ENCODE measurements at places on chromosomes 12 and 14.

- no peak for DNase-seq
Measured at GRCh38 chr12:20808521-20808920, 2.0 kb upstream of the SLCO1B3 start.

- no peak for DNase-seq
Measured at GRCh38 chr14:85054178-85054577, 475.8 kb upstream of the FLRT2 start.

DNA sequence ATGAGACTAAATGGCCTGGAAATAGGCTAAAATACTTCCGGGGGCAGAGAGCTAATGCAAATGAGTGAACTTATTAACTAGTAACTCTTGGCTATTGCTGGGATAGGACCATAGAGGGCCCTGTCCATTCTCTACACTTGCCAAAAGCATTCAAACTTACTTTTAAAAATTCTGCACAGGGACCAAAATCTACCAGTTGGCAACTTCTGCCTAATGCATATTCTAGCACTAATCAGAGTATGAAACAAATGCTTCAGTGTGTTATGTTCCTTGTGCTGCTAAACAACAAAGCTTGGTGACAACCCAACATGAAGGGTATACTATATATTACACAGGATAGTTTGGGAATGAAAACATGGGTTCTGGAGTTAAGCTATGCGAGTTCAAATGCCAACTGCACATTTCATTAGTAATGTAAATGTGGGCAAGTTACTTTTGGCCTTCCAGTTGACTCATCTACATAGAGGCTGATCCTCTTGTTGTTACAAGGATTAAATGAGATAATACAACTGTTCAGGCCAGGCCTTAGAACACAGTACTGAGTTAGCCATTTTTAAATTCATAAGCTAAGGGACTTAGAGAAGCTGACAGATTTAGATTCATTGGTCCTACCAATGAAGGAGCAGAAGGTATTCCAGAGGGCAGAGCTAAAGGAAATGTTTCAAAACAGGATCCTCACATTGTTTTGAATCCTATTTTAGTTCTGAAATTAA lies 32.4 kb downstream of the HIGD1C start:
- DNase-seq: no peak

DNA sequence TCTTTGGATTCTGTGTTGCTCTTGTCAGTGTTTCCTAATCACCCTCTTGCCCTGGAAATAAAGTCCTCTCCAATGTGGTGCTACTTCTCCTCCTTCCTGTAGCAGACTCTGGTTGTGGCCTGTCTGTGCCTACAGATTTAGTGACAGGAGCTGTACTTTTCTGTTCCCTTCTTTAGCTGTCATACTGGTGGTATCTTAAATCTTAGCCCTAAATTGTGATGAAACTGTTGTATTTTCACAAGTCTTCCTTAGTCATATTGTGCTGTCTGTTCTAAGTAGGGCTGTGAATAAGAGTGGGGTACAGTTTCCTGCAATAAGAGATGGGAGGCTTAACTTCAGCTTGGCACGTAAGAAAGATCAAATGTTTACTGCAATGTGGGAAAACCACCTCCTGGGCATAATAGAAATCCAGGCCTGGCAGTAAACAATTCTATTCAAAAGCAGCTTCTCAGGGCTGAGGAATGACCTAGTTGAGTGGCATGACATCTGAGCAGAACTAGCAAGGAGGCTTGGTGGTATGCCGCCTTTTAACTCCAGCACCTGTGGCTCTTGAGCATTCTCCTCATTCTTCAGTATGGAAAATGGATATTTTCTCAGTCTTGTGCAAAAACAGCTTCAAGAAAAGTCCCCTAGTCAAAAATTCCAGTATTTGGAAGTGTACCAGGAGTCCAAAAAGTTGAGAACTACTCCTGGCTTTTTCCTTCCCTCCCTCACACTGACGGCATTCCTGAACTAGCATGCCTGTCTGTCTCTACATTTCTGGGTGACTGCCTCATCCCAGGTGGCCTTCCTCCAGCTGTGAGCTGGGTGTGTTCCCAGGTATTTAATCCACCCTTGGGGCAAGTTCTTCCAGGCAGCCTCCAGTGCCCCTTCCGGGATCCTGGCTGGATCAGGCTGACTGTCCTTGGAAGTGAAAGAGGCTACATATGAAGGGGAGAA lies 19.5 kb downstream of the ANO6 start:
- DNase-seq: no peak

DNA sequence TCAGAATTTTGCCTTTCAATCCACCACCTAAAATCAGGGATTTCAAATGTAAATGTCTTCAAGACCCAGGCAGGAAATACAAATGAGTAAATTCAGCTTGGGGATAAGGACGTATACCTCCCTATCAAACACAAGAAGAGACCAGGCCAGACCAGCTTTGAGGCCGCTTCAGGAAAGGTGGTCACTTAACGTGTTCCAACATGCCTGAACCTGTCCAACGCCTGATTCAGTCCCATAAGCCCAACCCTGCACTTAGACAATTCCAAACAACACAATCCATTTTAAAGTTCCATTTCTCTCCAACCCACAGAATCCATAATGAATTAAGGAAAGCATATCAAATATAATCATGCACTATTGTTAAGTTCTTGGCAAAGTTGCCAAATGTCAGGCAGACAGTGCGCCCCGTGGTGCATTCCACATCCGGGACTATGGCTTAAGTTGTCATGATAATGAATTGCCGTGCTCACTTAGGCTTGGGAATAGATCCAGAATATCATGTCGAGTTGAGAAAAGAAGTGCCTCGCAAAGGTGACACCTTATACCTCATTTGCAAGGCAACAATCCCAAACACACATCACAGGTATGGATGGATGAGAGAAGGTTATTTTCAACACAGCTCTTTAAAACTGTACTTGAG lies 35.5 kb downstream of the CCDC60 start:
- DNase-seq: no peak

GRCh38 chr14:33184587-33184986 lies 245.9 kb downstream of the NPAS3 start:
- DNase-seq: no peak

- no peak for DNase-seq
Measured at GRCh38 chr14:78592616-78593219, 422.5 kb downstream of the NRXN3 start.

All from esophagus muscularis mucosa (tissue), 4 donors.